ENCODE measurements at places on chromosomes 2 and 18.
A peak's percentile ranks its signal among the peaks of the same experiment; 100 is the strongest.

DNA sequence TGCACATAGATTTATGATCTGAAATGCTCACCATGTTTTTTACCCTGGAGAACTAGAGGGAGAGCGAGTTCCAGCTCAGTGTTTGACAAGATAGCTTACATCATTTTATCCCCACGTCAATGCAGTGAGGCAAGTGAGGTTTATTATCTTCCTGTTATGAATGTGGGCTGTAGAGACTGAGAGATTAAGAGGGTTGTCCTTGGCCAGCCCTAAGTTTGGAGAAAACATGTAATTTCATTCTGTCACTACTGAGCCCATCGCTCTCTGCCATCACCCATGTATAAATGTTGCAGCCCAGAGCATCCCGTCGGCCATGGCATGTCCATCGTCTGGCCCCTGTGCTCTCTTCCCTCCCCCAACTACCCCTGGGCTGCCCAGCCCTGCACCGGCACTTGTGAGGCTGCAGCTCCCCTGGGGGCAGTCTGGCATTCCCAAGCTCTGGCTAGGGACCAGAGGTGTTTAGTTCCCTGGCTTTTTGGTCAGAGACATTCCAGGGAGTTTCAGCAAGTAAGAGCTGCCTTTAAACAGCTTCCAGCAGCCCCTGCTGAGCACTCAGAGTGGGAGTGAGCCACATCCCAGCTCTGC lies 136.7 kb downstream of the ANTXR1 start:
- no peak for DNase-seq

DNA sequence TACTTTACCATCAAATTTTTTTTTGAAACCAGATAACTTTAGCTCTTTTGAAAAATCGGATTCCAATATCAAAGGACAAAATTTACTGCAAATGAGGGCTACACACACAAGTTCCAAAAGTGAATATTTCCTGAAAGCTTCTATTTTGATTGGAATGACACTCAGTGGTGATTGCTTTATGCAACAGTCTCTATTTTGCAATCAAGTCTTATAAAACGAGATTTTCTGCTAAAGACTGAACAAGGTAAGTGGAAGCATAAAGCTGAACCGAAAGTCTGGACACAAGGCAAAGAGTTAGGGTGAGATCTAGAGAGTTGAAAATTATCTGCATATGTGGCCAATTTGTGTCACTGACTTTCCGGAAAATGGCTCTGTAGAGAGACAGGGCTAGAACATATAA lies 145.0 kb upstream of the OSR1 start:
- no peak for DNase-seq

- no peak for DNase-seq
These were observed at the start of gene NOL4 for GRCh38 chr18:34224423-34225217. NOL4 (minus strand) TSS chr18:34224913; CDS start chr18:34223253, 1,660 bp downstream.

DNA sequence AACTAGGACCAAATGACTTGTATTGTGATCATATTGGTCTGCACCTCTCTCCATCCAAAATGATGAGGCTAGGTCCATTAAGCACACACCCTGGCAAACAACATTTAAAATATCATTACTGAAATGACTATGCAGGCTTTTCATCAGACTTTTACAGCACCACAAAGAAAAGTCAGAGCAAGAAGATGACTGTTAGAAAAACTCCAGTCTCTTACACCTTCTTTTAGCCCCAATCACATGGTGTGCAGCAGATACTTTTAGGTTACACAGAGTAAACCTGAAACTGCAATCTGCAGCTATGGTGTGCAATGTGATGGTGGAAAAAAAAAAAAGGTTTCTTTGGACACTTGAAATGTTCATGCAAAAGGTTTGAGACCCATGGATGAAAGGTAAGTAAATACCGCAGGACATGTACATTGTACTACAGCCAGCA lies 5.4 kb upstream of the POLI start:
- peak; percentile 44 for DNase-seq

GRCh38 chr2:172404824-172405223 lies 22.6 kb upstream of the ITGA6 start:
- DNase-seq, result no peak

GRCh38 chr2:166464187-166464586 lies 29.9 kb downstream of the SCN7A start:
- no peak for DNase-seq

- DNase-seq, result no peak
These were observed 1241.9 kb downstream of the DPP10 start for GRCh38 chr2:115684345-115684744.

- DNase-seq, result no peak
These were observed 184.5 kb downstream of the INO80D start for GRCh38 chr2:205901491-205901890.

DNA sequence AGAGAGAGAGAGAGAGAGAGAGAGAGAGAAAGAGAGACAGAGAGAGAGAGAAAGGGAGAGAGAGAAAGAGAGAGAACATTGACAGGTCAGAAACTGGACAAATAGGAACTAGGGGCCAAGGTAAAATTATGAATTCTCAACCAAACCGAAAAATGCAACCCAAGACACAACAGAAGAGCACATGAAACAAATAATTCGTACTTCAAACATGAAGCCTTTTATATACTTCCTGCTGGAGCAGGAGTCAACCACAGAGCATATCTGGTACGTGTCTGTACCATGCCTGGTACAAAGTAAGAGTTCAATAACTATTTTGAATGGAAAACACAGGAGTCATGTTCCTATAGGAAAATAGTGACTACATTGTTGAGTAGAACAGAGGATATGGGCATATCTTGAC lies 6.5 kb upstream of the VPS54 start:
- no peak for DNase-seq

GRCh38 chr18:67109535-67109934 lies 407.0 kb downstream of the DSEL start:
- no peak for DNase-seq

DNA sequence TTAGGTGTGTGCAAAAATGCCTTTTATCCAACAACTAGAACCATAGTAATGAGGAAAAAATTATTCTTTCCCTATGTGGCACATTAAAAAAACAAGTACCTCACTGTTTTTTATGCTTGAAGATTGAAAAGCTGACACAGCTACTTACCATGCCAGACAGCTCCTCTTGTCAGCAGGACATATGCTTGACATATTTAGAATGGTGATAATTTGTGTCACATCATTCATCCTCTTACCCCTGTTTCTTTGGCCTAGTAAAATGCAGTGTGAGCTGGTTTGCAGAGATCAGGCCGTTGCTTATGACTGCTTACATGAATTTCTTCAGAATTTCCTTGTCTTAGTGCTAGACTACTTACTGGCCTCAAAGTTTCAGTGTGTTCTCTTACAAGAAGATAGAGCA lies 869.9 kb downstream of the LRP1B start:
- no peak for DNase-seq

DNA sequence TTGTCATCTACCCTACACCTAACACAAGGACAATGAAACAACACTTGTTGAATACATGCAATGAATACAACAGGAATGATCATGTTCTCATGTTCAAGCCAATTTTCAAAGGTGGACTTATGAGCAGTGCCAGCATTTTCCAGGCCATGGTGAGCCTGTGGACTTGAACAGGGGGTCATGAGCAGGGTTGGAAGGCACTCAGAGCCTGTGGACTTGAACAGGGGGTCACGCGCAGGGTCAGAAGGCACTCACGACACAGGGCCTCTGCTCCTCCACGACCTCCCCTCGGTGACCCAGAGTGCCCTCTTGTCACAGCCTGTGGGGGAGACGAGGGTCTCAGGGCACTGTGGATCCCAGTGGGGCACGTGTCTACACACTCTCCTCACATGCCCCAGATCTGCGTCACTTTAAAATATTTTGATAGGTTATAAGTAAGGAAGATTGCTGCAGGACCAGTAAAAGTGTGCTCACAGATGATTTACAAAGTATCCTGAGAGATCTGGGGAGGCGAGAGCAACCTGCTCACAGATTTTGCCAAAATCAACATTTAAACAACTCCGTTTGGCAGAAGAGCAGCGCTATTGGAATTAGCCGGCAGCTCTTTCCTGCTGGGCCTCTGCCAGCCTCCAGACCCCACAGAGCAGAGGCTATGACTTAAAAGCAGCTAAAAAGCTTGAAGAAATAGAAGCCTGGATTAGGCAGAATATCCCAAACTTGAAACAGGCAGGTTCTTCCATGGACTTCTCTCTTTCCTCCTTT lies 121.9 kb downstream of the TMEM18 start:
- DNase-seq, result no peak

DNA sequence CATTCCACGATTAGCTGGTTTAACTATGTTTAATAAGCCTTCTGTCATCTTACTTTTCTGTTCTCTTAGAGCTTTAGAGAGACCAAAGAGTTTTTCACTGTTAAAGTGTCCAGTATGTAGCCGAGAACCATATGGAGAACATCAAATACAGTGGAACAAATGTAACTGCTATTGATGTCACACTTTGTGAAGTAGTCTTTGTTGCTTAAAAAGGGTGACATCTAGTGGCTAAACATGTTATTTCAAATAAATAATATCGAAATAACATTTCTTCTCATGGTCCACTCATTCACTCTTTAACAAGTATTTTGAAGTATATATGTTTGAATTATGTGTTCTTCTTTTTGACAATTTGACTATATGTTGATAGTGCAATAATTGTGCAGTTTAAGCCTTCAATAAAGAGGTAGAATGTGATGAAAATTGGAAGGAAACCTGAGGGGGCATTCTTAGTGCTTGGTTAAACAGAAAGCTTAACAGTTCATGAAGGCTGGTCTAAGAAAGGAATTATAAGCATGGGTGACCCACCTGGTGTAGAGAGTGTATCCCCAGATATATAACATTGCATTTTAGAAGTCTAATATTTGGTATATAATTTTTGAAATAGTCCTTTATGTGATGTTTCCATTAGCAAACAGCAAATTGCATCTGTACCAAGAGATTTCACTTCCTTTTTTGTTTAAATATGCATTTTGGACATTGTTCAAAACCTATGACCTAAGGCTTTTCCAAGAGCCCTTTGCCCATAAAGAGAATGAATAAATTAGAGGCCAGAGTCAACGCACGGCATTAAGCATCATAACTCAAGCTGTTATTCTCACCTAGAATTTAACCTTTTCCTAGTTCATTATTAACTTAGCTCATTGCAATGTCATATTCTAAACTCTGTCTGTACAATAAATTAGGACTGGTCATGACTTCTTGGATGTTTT lies 112.1 kb downstream of the KYNU start:
- no peak for DNase-seq

GRCh38 chr18:48861181-48861708 lies 89.5 kb downstream of the SMAD7 start:
- no peak for DNase-seq

- no peak for DNase-seq
These were observed 110.6 kb downstream of the ZNF532 start for GRCh38 chr18:58975296-58975695.

- no peak for DNase-seq
These were observed 368.7 kb downstream of the ZNF516 start for GRCh38 chr18:76126327-76126726.

DNA sequence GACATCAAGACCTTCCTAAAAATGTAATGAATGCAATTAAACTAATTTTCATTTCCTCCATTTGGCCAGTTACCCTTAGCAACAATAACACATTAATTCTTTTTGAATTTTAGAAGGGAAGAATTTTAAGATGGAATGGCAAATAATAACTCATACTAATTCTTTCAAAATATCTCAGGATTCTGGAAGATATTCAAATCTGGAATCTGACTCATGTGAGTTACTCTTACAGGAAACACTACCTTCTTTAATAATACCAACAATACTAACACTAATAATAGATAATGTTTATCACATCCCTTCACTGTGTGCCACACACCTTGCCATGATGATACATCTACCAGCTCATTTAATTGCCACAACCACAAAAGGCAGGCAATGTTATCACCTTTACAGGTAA lies 46.4 kb downstream of the ZNF521 start:
- DNase-seq, result no peak

DNA sequence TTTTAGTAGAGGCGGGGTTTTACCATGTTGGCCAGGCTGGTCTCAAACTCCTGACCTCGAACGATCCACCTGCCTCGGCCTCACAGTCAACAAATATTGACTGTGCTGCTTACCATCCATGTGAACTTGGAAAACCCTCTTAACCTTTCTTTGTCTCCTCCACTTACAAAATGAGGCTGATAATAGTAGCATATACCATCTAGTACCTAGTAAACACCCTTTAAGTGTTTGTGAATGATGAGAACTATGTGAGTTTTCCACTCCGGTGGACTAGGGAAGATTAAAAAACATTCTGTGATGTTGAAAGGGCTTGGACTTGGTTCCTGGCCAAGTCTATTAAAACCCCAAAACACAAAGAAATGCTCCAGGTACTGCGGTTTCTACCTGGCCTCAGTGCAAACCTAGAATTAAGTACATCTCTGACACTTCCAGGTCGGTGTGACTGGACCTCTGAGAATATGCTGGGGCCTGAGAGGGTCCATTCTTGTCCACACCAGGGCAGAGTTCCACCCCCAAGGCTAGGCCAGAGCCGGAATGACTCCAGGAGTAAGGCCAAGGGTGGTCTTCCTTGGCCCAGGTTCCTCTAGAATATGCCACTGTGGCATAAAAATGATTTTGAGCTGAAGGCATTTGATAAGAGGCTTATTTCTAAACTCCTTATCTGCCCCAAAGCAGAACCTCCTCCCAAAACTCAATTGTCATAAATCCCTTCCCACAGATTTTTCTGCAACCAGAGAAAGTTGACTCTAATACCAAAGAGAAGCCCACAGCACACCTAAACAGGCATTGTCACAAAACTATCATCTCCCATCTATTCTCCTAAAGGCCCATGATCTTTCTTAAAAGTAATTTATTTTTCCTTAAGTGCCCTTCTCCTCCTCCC lies 217.5 kb downstream of the TGIF1 start:
- no peak for DNase-seq

DNA sequence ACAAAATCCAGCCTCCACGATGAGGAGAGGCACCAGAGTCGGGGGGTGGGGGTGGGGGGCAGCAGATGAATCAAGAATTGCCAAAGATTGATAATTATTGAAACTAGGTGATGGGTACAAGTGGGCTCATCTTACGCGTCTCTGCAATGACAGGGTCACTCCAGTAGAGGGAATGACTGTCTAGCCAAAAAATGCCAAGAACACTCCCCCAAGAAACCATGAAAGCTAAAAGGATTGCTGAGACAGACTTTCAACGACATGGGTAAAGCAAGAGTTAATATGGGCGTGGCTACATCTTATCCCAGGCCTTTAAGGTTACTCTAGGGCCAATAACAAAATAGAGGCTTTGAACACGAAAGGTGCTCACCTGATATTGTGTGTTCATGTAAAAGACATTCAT lies 86.5 kb downstream of the STK39 start:
- DNase-seq, result peak; percentile 21

Data from stimulated activated naive CD8-positive, alpha-beta T cell treated with anti-CD3 and anti-CD28 coated beads, Interleukin-15, amount 100 ng/mL, for 72 hours (primary cell).